ENCODE measurements at places on chromosomes 3 and 15.

GRCh38 chr3:27883266-27883665 is 161.1 kb upstream of the EOMES start:
- no peak for DNase-seq

DNA sequence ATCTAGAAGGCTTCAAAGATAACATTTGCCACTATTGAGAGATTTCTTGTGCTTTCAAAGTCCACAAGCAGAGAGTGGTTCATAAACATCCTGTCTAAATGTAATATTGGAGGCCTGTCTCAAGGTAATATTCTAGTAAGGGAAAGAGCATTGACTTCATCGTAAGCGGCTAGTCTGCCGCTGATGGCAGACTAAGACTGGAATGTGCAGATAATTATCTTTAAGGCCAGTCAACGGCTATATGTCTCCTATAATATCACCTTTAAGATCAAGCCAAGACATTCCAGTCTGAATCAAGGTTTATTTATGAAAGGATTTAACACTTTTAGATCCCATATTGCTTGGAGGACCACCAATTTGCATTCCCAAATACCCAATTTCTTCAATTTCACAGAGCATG is 424.2 kb upstream of the WNT5A start:
- no peak for DNase-seq

DNA sequence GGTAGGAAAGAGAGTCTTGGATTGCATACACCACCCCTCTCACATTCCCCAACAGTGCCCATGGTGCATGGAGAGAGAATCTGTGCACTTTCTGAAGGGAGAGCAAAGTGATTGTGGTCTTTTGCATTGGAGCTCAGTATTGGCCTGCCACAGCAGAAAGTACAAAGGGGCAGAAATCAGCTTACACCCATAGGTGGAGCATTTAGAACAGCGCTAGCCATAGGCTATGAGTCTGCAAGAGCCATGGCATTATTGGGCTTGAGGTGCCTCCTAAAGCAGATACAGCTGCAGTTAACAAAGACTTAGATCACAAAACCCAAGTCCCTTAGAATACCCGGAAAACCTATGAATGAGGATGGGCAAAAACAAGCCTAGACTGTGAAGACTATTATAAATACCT is 21.8 kb downstream of the SI start:
- no peak for DNase-seq

DNA sequence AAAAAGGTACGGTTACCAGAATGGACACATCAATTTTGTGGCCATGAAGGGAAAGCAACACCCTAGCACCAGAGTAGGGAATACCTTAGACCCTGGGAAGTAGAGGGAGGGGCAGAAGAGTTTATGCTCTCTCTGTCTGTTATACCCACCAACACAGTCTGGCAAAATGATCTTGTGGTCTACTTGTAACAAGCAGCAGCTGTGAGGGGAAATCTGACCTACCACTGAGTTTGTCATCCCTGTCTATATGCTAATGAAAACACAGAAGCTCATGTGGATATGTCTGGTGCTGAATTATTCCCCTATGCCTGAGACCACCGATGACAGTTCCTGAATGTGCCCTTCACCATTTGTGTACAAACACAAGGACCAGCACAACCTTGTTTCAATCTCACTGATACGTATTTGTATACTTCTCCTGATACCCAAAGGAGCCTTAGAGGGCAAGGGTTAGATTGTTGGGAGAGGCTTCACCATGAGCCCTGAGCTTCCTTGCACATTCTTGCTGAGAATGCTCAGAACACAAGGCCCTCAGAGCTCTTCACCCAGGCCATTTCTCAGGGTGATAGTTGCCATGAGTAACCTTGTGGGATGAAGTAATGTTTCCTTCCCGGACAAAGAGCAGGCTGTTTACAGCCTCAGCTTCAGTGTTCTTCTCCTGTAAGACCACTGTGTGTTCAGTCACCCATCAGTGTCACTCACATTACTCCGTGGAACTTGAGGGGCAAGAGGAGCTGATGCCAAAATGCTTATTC is 24.7 kb upstream of the ZNF639 start:
- DNase-seq = no peak

GRCh38 chr3:10279384-10280176 is 13.2 kb downstream of the GHRL start:
- DNase-seq = no peak

DNA sequence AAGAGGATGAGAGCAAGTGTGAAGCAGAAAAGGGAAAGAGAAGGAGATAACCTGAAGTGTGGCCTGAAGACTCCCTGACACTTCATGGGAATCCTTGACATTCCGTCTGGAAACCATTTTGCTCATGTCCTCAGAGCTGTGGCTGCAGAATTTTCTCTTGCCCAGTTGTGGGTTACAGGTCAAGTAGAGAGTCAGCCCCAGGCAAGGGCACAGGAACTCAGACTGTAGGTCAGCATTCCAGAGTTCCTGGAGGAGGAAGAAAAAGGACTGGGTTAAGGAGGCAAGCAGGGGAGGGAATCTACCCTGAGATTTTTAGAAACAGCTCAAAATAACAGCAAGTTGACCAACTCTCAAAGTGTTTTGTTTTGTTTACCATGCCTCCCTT is 4.1 kb upstream of the THSD4 start:
- no peak for DNase-seq

DNA sequence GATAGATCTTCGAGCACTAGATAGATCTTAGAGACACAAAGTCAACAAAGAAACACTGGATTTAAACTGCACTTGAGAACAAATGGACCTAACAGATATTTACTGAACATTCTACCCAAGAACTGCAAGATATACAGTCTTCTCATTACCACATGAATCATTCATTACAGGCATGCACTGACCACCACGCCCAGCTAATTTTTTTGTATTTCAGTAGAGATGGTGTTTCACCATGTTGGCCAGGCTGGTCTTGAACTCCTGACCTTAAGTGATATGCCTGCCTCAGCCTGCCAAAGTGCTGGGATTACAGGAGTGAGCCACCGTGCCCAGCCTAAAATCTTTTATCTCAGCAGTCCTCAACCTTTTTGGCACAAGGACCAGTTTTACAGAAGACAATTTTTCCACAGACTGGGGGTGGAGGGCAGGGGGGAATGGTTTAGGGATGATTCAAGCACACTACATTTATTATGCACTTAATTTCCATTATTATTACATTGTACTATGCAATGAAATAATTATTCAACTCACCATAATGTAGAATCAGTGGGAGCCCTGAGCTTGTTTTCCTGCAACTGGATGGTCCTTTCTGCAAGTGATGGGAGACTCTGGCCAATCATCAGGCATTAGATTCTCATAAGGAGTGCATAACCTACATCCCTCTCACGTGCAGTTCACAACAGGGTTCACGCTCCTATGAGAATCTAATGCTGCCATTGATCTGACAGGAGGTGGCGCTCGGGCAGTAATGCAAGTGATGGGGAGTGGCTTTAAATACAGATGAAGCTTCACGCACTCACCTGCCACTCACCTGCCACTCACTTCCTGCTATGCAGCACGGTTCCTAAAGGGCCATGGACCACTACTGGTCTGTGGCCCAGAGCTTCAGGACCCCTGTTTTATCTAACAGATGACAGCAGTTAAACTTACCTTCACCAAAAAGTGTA is 21.7 kb downstream of the CSNK1G1 start:
- DNase-seq = peak; percentile 36

DNA sequence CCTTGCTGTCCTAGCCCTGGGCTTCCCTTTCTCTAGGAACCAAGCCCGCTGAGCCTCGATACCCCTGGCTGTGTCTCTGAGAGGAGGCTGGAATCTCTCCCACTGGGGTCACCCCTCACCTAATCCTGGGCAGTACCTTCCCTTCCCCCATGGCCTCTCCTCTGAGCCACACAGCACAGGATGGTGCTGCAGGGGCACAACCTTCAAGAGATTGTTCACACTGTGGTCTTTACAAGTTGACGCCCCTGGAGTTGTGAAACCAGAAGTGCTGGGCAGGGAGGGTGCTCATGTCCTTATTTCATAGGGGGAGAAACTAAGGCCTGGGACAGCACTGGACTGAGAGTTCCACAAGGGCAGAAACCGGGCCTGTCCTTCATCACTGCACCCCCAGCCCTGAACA is 70.9 kb upstream of the TMEM115 start:
- DNase-seq = peak; percentile 12

DNA sequence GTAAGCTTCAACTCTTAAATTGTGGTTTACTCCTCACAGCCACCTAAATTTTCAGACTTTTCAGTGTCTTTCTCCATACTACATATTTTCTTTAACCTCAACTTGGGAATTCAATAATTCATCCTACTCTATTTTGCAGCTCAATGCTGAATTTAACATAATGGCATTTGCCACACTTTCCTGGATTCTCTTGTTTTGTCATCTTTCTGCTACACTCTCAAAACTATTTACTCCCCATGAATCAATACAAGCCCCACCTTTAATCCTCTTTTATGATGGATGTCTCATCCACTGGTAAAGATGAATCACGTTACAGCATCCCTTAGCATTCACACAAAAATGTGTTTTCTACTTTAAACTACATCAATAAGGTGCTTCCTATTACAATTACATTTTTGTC is 19.6 kb upstream of the CHMP2B start:
- DNase-seq = no peak

DNA sequence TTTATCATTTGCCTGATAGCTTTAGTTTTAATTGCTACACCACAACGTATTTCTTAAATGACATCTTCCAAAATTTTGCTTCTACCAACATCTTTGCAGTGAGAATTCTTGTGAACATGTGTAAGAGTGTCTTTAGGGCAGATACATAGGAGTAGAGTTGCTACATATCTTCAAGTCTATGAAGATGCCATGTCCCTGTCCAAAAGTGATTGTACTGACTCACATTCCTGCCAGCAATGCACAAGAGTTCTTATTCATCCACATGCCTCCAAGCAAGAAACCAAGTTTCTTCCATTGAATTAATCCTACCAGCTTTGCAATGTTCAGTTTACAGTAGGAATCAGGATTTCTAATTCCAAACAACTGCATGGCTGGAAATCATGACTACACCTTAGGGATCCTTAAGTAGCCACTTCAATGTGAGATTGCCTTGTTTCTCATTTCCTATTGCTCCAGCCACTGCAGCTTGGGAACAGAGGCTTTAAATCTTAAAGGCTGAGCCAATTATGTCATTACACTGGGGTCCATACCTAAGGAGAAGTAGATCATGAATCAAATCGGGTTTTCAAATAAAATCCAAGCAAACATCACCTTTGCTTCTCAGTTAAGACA is 44.5 kb downstream of the BCL2L10 start:
- DNase-seq = no peak

GRCh38 chr3:111584744-111585143 is 10.4 kb downstream of the ZBED2 start:
- no peak for DNase-seq

DNA sequence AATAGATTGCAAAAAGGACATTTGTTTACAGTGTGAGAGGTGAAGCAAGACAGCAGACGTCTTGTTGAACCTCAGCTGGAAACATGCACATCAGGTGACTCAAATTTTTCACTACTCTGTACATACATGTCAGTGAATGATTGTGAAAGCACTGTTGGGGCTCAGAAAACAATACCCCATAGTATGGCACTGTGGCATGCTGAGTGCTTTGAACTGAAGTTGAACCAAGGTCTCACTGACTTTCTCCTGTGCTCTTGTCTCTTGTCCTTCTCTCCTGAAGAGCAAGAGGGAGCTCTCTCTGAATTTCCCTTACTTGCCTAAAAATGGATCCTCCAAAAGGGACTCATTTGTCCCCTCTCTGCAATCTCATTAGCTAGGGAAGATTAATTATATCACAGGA is 24.5 kb upstream of the NEDD4 start:
- DNase-seq = no peak

- no peak for DNase-seq
These were observed 8.1 kb downstream of the INSYN1 start for GRCh38 chr15:73745073-73745472.

- no peak for DNase-seq
These were observed 93.8 kb upstream of the UBE2E1 start for GRCh38 chr3:23711916-23712494.

DNA sequence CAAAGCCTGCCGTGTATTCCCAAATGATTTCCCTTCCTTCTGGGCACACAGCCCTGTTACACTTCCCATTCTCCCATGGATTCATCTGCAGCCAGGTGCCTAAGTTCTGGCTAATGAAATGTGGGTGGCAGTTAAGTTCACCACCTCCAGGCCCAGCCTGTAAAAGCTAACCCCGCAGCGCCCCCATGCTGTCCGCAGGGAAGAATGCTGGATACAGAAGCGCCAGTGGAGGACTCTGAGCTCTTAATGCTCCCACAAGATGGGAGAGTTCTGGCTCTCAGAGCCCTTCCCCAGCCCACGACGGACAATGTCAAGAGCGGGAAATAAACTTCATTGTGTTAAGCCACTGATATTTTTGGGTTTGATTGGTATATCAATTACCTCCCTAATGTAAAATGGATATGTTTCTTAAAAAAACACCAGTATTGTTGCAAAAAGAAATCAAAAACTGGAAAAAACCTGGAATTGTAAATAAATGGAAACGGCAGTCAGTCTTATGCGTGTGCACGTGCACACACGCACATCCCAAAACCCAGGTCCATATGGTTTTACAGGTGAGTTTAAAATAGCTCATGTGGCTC is 37.7 kb upstream of the FGD5 start:
- no peak for DNase-seq

DNA sequence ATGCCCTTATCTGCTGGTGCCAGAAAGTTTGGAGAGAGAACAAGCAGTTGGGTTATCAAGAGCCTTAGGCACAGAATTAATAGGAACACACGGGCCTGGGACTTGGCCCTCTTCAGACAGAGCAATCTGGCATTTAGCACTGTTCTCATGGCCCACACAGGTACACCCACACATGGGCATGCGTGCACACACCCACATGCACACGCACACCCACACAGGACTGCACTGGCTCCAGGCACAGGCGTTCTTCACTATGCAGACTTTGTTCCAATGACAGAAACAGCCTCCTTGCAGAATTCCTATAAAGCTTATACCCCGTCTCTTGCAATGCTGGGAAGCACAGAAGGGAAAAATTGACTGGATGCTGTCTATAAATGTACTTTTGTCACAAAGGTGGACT is 36.3 kb downstream of the TMEM44 start:
- DNase-seq = no peak

- DNase-seq = no peak
These were observed 18.3 kb downstream of the FGF7 start for GRCh38 chr15:49441356-49441755.

DNA sequence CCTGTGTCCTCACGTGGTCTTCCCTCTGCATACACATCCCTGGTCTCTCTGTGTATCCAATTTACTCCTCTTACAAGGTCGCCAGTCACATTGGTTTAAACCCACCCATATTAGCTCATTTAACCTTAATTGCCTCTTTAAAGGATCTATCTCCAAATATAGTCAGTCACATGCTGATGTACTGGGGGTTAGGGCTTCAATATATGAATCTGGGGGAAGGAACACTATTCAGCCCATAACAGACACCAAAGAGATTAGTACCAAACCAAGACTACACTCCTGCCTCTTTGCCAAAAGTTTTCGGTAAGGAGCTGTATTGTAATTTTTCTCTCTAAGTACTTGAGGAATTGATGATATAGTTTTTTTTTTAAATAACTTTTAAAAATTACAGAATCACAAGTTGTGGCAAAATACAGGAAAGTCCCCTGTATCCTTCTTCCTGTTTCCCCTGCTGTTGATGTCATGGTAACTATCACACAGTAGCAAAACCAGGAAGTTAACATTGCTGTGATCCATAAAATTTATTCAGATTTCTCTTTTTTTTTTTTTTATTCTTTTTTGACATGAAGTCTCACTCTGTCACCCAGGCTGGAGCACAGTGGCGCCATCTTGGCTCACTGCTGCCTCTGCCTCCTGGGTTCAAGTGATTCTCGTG is 67.8 kb downstream of the SLCO3A1 start:
- DNase-seq = peak; percentile 21

- no peak for DNase-seq
These were observed 51.6 kb upstream of the THUMPD3 start for GRCh38 chr3:9311228-9311627.

All from CD4-positive, alpha-beta T cell treated with Interleukin-15 for 4 hours (primary cell).